ENCODE measurements at places on chromosomes 6 and 20.

DNA sequence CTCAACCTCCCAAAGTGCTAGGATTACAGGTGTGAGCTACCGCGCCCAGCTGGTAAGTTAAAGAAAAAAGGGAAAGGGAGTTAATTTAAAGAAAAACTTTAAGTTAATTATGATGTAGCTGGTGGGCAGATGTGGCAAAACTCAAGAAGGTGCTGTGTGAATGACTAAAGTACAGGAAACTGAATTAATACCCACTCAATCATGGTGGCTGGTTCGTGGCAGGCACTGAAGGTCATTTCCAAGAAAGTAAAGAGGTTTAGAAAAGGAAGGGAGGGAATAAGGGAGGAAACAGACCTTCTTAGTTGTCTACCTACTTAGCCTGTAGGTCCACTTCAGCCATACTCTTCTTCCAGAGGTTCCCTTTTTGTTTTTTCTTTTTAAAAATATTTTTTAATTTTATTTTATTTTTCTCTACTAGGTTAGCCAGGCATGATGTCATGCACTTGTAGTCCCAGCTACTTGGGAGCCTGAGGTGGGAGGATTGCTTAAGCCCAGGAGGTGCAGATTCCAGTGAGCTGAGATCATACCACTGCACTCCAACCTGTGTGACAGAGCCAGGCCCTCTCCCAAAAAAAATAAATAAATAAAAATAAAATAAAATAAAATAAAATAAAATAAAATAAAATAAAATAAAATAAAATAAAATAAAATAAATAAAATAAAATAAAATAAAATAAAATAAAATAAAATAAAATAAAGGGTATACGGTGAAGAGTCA, 11.9 kb upstream of the TGM3 start:
- DNase-seq, result no peak

GRCh38 chr6:169789146-169789943, 37.9 kb downstream of the ERMARD start:
- no peak for DNase-seq

GRCh38 chr20:20373091-20373571, 5.2 kb downstream of the INSM1 start:
- DNase-seq, result no peak

GRCh38 chr6:90304308-90304707, 7.7 kb upstream of the BACH2 start:
- DNase-seq, result no peak

DNA sequence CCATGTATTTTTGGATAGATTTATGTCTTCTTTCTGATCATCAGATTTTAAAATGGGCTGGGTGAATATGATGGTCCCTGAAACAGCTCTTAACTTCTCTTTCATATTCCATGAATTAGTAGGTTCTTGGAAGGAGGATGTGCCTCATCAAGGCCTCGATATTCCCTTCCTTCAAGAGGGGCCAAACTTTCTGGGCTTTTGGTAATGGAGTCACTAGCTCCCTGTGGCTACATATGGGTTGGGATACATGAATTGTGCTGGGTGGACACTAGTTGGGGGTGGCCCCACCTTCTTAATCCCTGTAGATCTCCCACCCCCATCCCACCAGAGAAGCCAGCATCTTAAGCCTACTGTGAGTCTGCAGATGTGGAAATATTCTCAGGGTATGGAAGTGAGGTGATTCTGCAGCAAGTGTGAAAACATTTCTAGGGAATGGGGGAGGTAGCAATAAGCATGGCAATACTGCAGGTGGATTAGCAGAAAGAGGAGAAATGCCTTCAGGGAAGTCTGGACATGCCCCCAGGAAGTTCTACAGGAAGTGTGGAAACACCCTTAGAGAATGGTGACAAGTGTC, 2.2 kb downstream of the TP53INP2 start:
- no peak for DNase-seq

Measured in tibial artery (tissue), 4 donors.